ENCODE measurements at places on chromosomes 3 and 15.

DNA sequence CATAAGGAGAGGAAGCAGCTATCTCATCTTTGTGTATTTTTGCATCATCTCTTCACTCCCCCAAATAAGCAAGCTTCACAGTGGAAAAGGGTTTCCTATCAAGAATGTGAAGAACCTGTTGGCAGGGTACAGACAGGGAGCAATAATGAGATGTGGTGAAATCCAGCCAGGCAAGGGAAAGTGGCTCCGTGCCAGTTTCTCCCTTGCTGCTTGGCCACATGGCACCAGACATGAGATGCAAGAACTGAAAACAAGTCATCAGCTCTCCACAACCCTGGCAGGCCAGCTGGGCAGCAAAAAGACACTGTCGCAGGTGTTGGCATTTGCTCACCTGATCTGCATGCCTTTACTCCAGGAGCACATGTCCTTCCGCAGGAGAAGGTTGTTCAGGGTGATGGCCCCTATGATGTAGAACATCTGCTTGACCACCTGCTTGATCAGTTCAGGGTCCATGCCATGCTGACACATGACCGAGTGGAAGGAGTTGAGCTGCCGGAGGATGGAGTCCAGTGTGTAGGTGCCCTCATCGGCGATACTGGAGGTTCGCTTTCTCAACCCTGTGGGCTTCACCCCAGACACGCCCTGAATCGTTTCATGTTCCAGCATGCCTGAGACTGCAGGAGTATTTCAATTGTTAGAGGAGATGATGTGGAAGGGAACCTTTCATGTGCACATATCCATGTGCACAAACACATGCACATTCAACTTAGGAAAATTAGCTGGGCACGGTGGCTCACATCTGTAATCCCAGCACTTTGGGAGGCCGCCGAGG lies 23.3 kb upstream of the MYO5C start:
- DNase-seq = no peak

- no peak for DNase-seq
Measured at GRCh38 chr3:120615847-120616609, 19.9 kb downstream of the NDUFB4 start.

- no peak for DNase-seq
Measured at GRCh38 chr3:96266395-96267190, 547.8 kb upstream of the EPHA6 start.

DNA sequence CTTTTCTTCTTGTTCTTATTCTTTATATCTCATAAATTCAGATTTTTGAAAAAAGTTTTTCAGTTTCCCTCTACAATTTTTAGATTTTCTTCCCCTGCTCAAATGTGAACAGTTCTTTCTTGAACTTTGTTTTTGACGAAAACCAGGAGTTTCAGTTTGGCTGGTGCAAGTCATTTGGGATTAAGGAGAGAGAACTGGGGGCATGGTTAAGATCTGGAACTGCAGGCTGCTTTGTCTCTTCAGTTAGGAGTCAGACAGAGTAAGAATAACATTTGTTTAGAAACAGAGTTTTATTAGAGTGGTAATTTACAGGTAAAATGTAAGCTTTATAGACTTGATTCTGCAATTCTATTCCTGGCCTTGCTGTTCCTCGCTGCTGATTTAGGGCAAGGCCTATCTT lies 310.5 kb upstream of the C2CD4B start:
- no peak for DNase-seq

- DNase-seq = no peak
Measured at GRCh38 chr15:33360886-33361285, 50.1 kb downstream of the RYR3 start.

DNA sequence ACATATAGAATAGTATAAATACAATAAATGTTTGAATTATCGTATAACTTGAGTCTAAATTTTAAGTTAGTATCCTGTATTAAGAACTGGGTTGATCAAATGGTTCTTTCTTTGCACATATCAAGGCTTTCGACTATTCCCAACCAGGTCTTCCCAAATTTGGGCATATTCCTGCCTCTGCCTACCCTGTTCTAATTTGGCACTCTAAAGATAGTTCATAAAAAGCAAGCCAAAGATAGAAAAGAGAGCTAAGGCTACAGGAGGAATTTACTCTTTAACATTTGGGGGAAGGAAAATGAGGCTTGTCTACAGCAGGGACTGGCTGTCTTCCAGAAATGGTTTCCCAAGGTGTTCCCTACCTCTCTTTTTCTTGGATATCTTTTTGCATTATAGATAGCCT lies 36.1 kb downstream of the SLC35A5 start:
- no peak for DNase-seq

DNA sequence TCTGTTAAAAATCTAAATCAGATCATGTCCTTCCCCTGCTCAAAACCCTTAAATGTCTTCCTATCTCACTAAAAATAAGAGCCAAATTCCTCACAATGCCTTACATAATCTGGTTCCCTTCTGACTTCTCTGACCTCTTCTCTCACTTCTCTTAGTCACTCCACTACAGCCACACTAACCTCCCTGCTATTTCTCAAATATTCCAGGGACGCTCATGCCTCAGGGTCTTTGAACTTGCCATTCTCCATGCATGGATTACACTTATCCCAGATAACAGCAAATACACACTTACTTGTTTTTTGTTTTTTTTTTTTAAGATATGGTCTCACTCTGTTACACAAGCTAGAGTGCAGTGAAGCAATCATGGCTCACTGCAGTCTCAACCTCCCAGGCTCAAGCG lies 8.5 kb downstream of the TP53BP1 start:
- DNase-seq = no peak

DNA sequence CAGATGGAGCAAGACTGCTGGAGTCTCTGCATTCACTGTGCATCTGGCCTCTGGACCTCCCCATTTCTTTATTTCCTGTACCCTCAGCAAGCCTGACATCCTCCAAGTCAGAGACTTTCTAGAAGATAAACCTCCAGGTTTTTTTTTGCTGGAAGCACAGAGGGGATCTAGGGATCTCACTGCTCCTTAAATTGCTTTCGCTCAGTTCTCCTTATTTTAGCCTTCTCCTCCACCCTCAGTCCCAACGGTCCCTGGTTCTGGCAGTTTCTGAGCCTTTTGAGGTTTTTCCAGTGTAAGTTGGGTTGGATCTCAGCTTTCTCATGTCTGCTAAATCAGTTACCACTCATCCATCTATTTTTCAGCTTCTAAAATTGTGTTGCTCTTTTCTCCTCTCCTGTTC lies 22.7 kb upstream of the CHD2 start:
- no peak for DNase-seq

DNA sequence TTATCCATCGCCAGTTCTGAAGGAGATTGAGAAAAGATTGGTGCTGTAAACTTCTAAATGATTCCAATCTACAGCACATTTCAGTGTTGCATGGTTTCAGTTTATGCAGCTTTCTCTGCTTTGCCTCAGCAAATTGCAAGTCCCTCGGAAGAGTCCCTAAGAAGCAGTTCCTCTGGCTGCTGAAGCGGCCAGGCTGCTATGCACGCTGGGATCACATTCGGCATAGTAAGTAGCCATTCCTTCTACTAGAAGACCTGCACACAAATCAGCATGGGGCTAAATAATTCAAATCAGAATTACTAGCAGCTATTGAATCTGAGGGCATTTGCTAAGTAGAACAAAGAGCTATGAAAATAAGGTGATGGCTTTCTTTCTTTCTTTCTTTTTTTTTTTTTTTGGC lies 769.5 kb downstream of the AGBL1 start:
- DNase-seq = no peak

DNA sequence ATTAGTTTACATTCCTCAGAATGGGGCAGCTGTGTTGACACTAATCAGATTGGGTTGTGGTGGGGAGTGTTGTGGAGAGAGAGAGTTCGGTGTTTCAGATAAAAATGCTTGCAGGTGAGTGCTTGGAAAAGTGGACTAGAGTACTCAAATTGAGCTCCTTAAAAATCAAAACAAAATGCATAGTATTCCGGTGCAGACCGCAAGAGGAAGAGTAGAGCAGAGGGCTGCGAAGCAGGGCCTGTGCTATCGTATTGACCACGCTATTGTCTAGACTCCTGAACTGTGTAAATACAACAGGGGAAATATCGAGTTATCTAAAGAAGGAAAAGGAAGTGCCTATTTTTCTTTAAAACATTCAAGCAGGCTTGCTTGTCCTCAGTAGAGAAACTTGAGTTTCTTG lies 159.5 kb downstream of the TP63 start:
- DNase-seq = no peak

- no peak for DNase-seq
Measured at GRCh38 chr15:78222745-78223395, 11.5 kb downstream of the ACSBG1 start.

- no peak for DNase-seq
Measured at GRCh38 chr3:26307787-26308186, 314.8 kb upstream of the LRRC3B start.

DNA sequence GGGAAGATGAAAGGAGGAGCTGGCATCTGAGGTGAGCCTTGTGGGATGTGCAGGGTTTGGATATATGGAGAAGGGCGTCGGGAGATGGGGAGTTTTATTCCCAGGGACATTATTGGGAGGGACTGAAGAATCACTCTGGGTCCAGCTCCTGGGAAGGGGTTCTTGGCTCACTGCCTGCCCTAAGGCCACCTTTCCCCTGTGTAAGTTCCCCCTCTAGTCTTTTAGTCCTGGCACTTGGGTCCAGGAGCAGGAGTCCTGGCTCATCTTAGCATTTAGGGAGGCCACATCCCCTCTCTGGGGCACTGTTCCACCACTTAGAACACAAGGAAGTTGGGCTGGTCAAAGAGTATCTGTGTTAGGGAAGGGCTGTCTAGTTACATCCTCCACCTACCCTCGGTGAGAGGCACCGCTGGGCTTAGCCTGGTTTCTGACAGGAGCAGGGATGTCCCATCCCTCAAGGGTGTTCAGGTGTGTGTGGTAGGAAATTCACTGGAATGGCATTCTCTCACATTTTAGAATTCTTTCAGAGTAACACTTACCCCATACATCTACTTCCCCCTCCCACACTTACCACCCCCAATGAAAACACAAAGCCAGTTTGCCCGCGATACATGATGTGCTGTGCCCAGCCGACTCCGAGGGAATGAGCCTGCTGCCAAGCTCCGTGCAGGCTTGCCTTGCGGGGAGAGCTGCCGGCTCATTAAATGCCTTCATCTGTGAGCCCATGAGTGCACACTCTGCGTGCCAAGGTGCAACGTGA lies 86.7 kb downstream of the FAM43A start:
- DNase-seq = no peak

DNA sequence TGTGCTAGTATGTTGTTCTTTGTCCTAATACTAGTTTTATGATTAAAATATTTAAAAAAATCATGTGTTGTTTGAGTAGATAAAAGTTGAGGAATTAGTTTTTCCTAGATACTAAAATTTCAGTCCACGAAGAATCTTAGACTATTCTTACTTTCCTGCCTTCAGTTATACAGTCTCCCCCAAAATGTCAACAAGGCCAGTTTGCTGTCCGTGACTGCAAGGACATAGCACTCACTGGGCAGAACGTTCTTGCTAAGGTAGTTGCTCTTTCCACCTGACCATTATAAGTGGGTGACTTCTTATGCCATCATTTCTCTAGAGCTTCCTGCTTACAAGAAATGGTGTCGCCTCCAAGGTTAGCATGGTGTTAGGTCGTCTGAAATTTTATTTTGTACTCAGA lies 32.8 kb downstream of the KAT2B start:
- no peak for DNase-seq

DNA sequence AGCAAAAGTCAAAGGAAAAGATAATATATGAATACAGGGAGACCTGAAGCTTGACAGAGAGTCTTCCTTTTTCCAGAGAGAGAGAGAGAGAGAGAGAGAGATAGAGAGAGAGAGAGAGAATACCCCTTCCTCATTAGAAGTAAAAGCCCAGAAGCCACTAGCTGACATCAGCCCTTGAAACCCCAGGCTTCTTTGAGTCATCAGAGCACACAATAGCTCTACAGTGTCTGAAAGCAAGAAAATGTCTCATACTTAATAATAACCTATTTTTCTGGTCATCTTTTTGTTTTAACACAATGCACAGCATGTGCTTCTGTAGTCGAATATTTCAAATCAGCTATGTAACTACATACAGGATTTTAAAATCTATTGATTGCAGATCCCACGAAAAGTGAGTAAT lies 109.2 kb upstream of the NANOGP8 start:
- no peak for DNase-seq

DNA sequence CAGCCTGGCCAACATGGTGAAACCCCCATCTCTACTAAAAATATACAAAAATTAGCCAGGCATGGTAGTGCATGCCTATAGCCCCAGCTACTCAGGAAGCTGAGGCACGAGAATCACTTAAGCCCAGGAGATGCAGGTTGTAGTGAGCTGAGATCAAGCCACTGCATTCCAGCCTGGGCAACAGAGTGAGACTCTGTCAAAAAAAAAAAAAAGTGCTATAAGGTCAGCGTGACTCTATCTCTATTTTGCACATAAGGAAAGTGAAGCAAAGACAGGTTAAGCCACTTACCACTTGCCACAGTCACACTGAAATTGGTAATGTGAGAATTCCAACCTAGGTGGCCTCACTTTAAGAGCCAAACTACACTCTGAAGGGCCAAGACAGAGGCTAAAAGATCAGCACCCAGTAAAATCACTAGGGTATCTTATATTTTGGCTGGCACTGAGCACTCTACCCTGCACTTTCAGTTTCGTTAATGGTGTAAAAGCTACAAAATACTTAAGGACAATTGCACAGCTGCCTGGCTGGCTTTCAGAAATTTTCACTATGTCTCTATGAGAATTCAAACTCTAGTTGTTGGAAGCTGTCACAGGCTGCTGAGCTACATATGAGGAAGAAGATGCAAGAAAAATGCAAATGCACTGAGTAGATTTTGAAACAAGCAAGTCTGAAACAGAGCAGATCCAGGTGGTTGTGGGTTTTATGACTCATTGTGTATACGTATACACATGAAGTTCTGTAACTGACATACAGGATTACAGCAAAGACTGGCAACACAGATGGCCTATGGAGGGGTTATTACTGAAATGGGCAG lies 32.7 kb downstream of the TRANK1 start:
- DNase-seq = no peak

GRCh38 chr3:105883798-105884377 lies 15.1 kb upstream of the CBLB start:
- no peak for DNase-seq

- no peak for DNase-seq
Measured at GRCh38 chr3:63355809-63356208, 77.7 kb downstream of the SYNPR start.

DNA sequence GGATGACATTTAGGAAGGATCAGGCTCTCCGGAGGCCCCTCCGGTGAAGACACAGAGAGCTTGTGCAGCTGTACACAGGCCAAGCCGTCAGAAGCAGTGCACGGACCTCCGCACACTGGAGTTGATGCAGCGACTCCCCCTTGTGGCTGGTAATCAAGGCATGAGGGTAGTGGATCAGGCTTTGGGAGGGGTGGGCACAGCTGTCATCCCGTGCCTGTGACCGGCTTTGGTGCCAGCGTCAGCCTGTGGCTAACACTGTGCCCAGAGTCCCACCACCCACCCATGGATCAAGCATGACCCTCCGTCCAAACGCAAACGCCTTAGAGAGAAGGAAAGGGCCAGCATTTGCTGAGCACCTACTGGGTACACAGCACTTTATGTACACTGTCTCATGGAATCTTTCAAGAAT lies 8.2 kb upstream of the GRIP2 start:
- DNase-seq = no peak
